ENCODE measurements at places on chromosomes 13 and 19.

- no peak for DNase-seq
Measured at GRCh38 chr13:109010912-109011311, 381.5 kb downstream of the MYO16 start.

DNA sequence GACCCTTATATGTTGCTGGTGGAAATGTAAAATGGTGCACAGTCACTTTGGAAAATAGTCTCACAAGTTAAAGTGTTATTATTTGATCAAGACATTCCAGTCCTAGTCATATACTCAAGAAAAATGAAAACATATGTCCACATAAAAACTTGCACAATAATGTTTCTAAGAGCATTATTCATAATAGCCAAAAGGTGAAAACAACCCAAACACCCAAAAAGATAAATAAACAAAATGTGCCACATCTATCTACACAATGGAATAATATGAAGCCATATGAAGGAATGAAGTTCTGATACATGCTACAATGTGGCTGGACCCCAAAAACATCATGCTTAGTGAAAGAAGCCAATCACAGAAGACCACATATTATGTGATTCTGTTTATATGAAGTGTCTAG is 14.4 kb upstream of the AKAP8 start:
- DNase-seq, result no peak

GRCh38 chr13:50123862-50124535 is 108.8 kb downstream of the KCNRG start:
- DNase-seq, result peak; percentile 96

- DNase-seq, result no peak
Measured at GRCh38 chr13:94168783-94169453, 310.6 kb downstream of the DCT start.

GRCh38 chr13:36412736-36413135 is 19.6 kb upstream of the CCNA1 start:
- no peak for DNase-seq

DNA sequence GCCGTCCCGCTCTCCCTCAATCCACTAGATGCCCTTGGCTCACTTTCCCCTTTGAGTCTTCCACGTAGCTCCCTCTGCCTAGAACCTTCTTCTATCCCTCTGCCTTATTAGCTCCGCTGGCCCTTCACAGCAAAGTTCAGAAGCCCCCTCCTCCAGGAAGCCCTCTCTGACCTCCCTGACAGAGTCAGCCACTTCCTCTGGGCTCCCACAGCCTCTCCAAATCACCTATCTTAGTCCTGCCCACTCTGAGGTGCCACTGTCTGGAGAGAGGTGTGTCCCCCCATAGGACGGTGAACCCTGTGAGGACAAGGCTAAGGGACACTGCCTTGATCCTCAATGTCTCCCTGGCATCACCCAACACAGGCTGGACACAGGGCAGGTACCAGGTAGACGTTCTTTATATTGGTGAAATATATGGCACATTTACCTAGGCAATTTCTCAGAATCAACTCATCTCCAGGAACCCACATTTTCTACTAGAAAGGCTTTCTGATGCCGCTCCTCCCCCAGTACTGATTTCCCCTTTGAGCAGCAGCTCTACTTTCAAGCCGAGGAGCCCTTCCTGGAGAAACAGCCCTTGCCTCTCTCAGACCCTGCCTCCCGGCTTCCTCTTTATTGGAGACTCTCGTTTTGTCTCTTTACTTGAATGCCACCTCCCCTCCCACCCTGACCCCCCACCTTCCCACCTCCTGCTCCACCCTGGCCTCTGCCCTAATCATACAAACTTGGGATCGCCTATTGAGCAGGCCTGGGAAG is 3.4 kb upstream of the TGFB1 start:
- DNase-seq, result no peak

GRCh38 chr19:35039881-35040825 is 1.4 kb upstream of the HPN start:
- no peak for DNase-seq

DNA sequence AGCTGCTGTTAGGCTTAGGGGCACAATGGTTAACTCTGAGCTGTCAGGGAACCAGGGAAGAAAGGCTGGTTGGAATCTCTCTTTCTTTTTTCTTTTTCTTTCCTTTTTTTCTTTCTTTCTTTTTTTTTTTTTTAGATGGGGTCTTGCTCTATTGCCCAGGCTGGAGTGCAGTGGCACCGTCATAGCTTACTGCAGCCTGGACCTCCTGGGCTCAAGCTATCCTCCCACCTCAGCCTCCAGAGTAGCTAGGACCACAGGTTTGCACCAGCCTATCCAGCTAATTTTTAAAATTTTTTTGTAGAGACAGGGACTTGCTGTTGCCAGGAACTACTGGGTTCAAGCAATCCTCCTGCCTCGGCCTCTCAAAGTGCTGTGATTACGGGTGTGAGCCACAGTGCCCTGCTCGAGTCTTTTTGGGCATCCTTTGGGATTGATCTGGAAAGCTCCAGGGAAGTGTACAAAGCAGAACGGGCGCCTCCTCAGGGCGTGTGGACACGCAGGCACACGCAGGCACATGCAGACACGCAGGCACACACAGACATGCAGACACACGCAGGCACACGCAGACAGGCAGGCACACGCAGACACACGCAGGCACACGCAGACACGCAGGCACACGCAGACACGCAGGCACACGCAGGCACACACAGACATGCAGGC is 99.2 kb downstream of the GADD45B start:
- no peak for DNase-seq
